Mesothelial cell of epicardium (in vitro differentiated cells): ENCODE measurements at places on chromosomes 2 and 18.

DNA sequence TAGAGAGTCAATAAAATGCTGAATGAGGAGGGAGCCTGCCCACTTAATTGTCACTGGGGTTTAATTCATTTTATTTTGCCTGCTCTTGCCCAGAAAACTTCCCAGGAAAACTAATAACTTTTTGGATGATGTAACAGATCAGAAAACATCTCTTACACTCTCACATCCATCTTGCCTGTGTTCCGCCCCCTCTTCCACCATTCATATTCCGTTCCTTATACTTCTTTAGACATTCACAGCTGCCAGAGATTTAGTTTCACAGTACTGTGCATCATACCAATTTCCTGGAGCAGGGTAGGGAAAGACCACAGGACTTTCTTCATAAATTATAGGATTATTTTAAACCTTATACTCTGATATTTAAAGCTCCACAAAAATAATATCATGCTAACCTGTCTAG lies 776.1 kb upstream of the SOX11 start:
- DNase-seq, result no peak

DNA sequence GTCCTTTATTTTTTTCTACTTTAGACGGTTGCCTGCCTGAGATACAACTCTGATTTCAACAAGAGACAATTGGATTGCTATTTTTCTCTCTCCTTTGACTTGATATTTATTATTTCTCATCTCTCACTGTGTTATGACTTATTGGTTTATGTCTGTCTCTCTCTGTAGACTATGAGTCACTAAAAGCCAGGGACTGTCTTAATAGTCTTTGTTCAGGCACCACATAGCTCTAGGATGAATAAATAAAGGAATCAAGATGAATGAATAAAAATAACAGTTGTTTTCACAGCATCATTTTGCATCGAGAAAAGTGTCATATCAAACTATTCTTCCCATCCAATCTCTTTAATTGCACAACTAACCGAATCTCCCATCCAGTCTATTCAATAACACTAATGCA lies 31.4 kb upstream of the CD28 start:
- DNase-seq, result no peak

- DNase-seq, result no peak
Measured at GRCh38 chr18:73136134-73136533, 268.3 kb upstream of the NETO1 start.

DNA sequence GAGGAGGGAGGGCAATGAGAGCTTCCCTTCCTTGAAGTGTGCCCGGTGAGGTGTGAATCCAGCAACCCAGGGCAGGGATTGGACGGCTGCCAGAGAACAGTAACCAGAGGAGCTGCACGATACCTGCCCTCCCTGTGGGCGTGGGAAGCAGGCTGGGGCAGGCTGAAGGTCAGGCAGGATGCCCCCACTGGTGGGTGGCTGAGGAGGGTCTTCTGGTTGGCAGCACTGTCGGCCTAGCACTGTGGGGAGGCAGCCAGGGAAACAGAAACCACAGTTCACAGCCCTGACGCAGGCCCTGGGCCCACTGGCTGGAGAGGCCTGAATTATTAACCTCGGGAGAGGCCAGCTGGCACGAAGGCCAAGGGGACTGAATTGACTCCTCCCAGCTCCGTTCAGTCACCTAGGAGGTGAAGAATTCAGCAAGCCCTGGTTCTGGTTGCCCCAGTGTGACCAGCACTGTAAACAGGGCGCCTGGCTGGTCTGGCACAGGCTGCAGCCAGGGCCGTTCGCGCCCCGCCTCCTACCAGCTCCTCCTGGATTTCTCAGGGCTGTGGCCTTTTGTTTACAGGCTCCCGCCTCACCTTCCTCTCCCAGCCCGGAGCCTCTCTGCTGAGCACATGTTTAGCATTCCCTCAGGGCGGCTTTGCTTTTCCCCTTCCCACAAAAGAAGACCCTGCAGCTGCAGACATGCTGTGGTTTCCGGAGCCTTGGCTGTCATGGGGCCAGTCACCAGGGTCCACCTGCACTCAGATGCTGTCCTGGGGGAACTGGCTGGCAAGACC lies 97.8 kb downstream of the B3GNT2 start:
- no peak for DNase-seq

DNA sequence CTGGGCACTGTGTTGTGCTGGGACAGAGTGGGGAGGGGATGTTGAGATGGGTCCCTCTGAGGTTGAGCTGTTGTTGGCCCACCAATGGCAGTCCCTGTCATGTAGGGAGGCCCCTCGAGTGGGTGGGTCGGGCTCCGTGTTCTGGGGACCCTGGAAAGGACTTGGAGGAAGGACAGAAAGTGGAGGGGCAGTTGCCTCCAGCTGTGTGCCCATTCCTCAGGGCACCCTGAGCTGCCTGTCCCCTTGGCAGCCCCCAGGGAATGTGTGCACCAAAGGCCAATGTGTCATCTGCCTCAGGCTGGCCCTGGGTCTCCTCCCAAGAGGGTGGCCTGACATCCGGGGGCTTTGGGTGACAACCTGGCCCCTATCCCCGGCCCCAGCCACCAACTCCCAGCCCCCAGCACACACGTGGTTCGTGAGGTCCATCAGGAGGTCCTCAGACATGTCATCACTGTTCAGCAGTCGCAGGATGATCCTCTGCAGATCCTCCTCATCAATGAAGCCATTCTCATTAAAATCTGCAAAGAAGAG lies 57.7 kb downstream of the CIB4 start:
- DNase-seq, result no peak

DNA sequence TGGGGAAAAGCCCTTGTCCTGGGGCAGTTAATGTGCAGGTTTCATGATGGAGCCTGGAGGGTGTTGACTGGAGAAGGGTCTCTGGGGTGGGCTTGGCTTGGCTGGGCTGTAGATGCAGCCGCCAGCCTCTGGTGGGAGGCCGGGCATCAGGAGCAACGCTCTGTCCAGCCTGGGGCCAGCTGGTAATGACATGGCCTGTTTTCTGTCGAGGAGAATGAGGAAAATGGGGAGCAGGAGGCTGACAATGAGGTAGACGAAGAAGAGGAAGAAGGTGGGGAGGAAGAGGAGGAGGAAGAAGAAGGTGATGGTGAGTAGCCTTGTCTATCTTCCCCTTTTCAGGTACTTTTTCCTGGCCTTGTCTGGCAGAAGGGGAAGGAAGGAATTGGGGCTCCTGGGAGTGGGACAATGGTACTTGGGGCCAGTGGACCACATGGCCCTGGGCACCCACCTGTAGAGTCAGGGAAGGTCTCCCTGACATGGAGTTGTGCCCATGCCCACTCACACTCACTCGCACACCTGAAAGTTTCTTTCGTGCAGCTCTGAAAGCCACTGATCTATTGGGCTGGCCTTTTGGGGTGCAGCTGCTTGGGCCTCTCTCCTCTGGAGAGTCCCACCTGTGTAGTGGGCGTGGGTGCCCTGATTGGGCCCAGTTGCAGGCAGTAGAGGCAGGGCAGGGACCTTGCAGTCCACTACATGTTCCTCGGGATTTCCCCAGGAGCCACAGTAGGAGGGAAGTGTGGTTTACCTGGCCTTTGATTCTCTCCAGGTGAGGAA lies 3.5 kb downstream of the PTMA start:
- DNase-seq, result no peak

- DNase-seq, result no peak
Measured at GRCh38 chr2:102139851-102140250, 2.7 kb upstream of the IL1R1 start.

DNA sequence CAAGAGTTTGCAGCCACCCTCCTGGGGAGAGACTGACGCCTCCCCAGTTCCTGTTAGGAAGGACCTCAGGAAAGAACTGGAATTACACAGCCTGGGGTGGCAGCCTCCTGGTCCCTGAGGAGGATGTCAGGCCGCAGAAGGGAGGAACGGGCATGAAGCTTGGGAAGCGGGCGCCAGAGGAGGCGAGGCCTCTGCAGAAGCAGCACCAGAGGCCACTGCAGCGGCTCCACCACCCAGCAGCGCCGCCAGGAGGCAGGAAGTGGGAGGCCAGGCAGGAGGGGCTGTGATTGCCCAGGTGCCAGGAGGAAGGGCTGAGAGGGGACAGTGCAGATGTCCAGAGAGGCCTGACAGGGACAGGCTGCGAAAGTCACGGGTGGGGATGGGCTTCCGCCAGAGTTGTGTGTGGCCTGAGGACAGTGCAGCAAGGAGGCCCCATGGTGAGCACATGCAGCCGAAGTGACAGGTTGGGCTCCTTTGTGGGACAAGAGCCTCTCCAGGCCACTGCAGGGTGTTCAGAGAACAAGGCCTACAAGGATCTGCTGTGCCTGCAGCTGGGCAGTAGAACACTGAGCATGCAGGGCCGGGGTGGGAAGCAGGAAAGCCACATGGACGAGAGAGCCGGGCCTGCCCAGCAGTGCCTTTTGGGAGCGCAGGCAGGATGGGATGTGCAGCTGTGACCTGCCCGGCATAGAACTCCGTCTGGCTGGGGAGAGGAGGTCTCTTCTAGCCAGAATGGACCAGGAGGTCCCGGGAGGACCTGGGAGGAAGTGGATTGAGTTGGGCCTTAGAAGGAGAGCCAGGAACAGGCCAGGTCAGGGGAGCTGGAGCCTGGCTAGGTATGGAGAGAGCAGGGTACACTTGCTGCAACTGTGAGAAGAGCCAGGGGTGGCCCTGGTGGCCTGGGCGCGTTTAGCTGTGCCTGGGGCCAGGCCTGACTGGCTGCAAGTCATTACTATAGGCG lies 39.1 kb upstream of the ALPP start:
- no peak for DNase-seq

- DNase-seq, result no peak
Measured at GRCh38 chr2:144924827-144925226, 404.9 kb upstream of the ZEB2 start.

DNA sequence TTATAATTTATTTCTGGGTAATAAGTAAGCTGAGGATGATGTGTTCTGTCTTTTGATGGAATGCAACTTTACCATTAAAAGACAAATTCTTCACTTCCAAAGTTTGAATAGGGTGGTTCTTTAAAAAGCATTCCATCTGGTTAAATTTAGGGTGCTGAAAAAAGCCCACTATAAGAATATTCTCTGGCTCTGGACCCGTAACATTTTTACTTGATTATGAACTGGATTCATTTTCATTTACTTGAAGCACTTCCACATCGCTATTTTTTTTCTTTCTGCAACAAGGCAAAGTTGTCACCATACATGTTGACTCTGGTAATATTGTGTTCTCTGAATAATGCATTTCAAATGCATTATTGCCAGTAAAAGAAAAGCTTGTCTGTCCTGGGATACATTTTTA lies 344.6 kb downstream of the SATB2 start:
- DNase-seq, result no peak

DNA sequence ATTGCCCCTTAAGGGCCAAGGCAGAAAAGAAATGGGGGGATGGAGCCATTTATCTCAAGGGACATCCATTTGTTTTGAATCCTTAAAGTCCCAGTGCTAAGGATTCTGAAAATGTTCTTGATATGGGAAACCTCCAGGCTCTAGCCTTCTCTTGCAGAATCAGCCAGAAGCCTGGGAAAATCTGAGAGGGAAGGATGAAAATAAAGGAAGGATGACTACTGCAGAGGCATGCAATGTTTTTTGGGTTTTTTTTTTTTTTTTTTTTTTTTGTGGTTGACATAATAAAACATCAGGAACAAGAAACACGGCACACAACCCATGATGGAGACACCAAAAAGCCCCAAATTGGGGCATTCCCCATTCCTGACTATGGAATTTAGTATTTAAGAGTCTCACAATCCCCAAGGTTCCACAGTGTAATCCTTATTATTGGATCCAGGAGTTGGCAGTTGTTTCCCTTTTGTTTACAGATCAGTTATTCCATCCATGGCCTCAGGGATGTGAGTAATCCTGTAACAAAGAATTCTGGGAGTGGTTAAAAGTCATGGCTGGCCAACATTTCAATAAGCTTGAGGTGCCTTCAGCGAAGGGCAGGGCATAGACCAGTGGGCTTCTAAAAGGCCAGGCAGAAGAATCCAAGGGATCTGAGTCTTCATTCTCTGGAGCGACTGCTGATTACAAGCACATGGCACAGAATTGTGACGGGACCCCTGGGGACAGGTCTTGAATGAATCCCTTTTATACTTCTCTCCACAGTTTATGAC lies 337.5 kb downstream of the GULP1 start:
- DNase-seq, result no peak

DNA sequence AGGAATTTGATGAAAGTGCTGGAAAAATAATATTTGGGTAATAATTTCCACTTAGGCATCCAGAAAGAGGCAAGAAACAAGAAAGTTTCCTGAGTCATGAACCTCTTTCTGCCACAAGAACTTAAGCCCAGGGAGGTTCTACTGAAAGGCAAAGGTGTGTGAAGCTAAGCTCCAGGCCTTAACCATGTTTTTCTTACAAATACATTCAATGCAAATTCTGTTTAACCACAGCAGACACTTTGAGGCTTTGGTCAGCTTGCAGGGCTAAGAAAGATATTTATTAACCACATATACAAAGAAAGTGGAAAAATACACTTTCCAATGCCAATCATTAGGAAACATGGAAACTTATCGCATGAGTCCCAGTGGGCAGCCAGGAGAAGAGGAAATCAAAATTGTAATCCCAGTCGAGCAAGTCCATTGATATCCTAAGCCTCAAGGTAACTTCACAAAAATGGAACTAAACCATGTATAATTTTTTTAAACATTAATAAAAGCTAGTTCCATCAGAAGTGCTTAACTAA lies 68.3 kb downstream of the PIEZO2 start:
- DNase-seq, result no peak

DNA sequence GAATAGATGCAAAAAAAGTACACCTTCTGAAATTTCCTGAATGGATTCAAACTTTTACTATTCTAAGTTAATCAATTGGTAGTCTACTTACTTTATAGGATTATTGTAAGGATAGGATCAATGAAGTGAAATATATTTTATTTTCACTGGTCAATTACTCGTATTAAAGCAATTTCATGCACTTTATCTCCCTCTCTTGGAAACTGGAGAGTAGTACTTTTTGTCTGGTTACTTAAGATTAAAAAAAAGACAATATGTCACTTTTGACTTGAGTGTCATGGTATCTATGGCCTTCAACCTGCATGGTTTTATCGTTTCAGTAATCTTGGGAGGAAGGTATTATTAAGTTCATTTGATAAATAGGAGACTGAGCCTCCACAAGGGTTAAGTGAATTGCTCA lies 1.0 kb upstream of the KYNU start:
- DNase-seq, result no peak

- DNase-seq, result no peak
Measured at GRCh38 chr2:12852135-12852534, 135.4 kb downstream of the TRIB2 start.

DNA sequence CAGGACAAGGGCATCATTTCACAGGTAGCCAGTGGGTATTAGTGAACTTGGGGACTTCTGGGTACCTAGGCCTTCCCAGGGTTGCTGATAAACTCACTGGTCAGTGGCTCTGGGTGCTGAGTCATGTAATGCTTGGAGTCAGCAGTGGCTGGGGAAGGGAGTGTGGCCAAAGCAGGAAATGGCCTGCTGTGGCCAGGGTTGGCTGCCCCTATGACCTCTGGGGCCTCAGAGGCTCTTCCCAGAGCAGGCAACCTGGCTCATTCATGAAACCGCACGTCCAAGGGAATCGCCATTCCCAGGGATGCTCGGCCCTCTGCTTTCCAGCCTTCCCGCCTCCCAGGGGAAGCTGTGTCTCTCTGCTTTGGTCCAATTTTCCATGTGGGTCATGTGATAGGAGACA lies 294.9 kb downstream of the DYSF start:
- no peak for DNase-seq

- no peak for DNase-seq
Measured at GRCh38 chr18:37734406-37734805, 168.8 kb upstream of the CELF4 start.
